ENCODE measurements at places on chromosomes 3 and 15.

- no peak for DNase-seq
Measured at GRCh38 chr3:12991861-12992281, 81.4 kb downstream of the IQSEC1 start.

- DNase-seq = no peak
Measured at GRCh38 chr3:115685097-115685496, 61.8 kb downstream of the GAP43 start.

DNA sequence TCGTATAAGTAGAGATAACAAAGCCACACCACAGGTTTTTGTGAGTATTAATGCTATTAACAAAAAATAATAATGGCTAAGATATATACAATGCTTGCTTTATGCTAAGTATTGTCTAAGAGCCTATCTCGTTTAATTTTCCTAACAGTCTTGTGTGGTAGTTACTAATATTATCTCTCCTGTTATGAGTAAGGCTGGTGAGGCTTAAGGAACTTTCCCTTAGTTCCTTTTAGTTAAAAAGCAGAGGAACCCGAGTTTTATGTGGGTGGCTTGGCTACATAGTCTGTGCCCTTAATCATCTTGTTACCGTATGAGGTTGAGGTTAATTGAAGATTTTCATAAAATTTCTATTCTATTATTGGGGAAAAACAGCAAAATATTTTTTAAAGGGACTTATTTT, 218.4 kb downstream of the SOX2 start:
- DNase-seq = no peak

DNA sequence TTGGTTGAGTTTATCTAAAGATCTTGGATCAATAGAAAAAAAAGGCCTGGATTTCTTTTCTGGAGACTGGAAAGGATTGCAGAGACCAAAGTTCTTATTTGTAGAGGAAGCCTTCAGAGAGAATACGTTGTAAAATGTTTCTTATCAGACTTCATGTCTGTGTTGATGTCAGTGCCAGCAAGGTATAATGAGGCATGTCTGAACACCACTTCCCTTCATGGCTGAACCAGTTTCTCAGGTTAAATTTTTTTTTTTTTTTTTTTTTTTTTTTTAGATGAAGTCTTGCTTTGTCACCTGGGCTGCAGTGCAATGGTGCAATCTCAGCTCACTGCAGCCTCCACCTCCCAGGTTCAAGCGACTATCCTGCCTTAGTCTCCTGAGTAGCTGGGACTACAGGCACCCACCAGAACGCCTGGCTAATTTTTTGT, 17.8 kb upstream of the ZNF774 start:
- no peak for DNase-seq

- DNase-seq = no peak
Measured at GRCh38 chr3:173708191-173708590, 310.6 kb downstream of the NLGN1 start.

- no peak for DNase-seq
Measured at GRCh38 chr3:4850211-4850927, 128.9 kb upstream of the BHLHE40 start.

GRCh38 chr15:66472176-66472999, 25.2 kb downstream of the SNAPC5 start:
- peak; percentile 62 for DNase-seq

- no peak for DNase-seq
Measured at GRCh38 chr3:51681453-51681852, 10.4 kb downstream of the TEX264 start.

DNA sequence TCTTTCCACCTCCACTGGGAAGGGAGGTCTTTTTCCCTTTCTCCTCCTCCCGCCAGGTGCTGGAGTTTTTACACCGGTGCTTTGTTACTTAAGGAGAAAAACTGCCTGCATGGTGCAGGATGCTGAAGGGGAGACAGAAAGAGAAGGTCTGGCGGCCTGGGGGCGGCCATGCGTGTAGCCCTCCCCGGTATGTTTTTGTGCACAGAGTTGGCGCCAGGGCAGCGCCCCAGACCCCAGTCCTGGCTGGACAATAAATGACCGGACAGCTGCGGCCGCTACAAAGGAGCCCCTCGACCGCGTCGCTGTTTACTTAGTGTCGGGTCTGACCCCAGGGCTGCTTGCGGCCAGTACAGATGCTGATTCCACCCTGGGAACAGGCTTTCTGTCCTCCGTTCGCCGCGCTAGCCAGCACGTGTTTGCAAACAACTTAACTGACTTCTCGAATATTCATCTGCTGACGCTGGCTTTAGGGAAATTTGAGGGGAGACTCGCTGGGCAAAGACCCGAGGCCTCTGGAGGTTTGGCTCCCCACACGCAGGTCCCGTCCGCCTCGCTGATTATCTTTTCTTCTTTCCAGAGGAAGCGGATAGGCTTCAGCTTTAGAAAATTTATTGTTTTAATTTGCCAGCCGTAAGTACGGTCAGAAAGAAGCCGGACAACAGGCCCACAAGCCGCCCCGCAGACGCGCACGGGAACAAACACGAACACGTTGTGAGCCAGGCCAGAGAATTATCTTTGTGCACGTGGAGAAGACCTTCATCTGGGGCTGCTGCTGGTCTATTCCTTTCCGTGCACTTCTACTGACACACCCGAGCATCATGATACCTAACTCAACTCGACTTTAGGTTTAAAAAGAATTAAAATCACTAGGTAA, 46.9 kb downstream of the ZIC4 start:
- no peak for DNase-seq

DNA sequence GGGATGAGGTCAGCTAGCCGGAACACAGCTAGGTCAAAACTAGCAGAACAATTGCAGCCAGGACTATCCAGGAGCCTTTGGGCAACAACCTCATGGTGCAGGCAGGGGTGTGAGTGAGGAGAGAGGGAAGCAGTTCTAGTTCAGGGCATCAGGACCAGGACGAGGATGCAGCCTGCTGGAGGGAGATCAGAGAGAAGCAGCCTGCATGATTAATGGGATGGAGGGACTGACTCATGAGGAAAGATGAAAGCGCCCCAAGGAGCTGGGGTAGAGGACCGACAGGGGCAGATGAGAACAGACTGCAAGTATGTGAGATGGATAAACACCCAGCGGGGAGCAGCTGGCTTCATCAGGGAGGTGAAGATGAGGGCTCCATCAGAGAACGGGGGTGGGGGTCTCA, 37.9 kb upstream of the LRTM1 start:
- DNase-seq = no peak

- DNase-seq = no peak
Measured at GRCh38 chr3:123285066-123285465, 83.3 kb downstream of the SEC22A start.

- DNase-seq = no peak
Measured at GRCh38 chr3:25587094-25587493, 77.6 kb downstream of the TOP2B start.

- DNase-seq = no peak
Measured at GRCh38 chr3:128597900-128598299, 52.7 kb downstream of the RPN1 start.

DNA sequence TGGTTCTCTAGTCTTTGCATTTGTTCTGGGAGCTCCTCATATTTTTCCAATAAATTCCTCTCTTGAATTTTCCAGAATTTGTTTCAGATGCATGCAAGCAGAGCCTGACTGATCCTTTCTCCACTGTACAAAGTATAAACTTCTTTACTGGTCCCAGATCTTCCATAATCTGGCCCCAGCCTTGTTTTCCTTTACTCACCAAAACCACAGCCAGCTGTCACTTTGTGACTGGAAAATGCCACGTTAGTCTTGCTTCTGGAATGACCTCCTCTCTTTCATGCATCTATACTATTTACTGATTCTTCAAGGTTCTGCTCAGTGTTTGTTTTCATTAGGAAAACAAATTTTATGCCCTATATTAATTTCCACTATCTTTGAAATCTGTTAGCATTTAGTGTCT, 60.4 kb upstream of the SPPL2A start:
- no peak for DNase-seq

- no peak for DNase-seq
Measured at GRCh38 chr3:141530415-141530768, 43.6 kb downstream of the RASA2 start.

DNA sequence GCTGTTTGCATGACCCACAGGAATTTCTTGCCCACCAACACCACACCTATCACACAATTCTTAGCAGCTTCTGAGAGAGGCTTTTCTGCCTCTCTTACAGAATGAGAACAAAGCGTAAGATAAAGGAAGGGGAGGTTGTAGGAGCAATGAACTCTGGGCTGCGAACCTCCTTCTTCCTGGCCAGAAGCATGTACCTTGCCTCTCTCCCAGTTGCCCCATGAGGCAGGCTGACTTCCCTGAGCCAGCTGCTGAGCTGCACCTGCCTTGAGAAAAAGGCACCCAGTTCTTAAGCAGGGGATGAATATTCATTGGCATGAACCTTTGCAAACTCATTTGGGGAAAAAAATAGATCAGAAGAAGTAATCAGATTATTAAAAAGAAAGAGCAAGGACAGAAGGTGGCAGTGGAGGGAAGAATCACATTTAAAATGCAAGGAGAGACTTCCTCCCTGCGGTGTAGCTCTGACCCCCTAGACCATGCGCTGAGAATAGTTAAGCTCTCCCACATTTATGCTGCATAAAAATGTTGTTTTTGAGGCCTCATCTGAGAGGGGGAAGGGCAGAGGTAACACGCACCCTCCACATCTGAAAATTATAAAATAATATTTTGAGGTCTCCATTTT, 304.8 kb downstream of the EPHB1 start:
- no peak for DNase-seq

DNA sequence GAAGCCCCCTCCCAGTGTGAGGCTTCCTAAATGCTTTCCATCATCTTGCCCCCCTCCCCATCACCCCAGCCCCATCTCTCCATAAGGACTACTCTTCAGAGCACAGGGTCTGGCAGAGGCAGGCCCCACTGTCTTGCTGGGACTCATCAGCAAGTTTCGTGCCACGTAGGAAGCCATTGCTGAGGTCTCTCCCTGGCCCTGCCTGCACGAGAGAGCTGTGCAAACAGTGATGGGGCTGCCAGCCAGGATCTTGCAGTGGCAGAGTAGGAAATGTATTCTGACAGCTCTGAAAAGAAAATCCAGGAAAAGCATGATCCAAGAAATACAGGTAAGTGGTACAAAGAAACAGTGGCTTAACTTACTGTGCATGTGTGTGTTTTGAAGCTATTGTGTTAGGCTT, 22.6 kb downstream of the ISL2 start:
- no peak for DNase-seq

DNA sequence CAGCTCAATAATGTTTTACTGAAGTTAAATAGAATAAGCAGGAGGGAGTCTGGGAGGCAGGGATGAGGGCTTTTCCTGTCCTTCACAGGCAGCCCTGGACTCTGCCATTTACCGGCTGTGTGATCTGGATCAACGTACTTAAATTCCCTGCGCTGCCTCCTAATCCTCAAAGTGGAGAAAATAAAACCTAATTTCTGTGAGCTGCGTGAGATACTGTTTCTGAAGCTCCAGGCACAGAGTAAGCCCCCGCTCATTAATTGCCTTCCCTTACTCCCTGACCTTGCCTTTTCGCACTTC, 278 bp upstream of the PDIA5 start:
- DNase-seq = no peak

DNA sequence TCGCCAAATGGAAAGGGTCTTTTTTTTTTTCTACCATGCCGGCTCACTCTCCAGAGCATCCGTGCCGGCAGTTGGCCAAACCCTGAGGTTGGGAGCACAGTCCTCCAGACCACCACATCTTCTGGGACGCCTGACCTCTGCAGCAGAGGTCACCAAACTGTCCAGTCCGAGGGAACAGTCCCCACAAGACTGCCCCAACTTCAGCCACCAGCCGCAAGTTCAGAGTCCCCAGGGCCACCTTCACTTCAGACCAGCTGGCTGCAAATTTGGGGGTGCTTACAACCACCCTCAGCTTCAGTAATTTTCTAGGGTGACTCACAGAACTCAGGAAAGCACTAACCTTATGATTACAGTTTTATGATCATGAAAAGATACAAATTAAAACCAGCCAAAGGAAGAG, 28.9 kb downstream of the PLA2G4D start:
- DNase-seq = no peak

- DNase-seq = no peak
Measured at GRCh38 chr3:13853978-13854296, 25.9 kb downstream of the WNT7A start.

- no peak for DNase-seq
Measured at GRCh38 chr15:85133709-85134108, 152.1 kb downstream of the PDE8A start.

- no peak for DNase-seq
Measured at GRCh38 chr3:72177075-72178050, 392.4 kb upstream of the PROK2 start.

DNA sequence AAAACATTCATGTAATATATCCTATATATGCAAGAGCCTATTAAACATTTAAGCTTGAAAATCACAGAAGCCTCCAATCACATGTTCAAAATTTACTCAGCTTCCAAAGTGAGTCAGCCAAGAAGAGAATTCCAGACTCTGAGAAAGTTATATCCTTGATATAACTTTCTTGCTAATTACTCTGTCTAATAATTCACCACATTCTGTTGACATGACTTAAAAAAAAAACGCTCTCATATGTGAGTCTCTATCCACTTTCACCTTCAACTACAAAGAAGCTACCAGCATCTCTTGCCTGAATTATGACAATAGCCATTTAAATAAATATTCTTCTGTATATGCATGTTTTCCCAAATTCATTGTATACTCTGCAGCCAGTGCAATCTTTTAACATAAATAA, 1116.3 kb upstream of the CADM2 start:
- DNase-seq = no peak
